ENCODE measurements at places on chromosomes 4 and X.

GRCh38 chrX:21717802-21718201, 40.1 kb downstream of the SMPX start:
- DNase-seq = no peak

GRCh38 chrX:12965131-12965940, 9.6 kb upstream of the TMSB4X start:
- DNase-seq = no peak

GRCh38 chrX:12210196-12210815, 72.0 kb downstream of the FRMPD4 start:
- peak; percentile 24 for DNase-seq

- no peak for DNase-seq
These were observed 32.5 kb downstream of the IDS start for GRCh38 chrX:149472625-149473024.

DNA sequence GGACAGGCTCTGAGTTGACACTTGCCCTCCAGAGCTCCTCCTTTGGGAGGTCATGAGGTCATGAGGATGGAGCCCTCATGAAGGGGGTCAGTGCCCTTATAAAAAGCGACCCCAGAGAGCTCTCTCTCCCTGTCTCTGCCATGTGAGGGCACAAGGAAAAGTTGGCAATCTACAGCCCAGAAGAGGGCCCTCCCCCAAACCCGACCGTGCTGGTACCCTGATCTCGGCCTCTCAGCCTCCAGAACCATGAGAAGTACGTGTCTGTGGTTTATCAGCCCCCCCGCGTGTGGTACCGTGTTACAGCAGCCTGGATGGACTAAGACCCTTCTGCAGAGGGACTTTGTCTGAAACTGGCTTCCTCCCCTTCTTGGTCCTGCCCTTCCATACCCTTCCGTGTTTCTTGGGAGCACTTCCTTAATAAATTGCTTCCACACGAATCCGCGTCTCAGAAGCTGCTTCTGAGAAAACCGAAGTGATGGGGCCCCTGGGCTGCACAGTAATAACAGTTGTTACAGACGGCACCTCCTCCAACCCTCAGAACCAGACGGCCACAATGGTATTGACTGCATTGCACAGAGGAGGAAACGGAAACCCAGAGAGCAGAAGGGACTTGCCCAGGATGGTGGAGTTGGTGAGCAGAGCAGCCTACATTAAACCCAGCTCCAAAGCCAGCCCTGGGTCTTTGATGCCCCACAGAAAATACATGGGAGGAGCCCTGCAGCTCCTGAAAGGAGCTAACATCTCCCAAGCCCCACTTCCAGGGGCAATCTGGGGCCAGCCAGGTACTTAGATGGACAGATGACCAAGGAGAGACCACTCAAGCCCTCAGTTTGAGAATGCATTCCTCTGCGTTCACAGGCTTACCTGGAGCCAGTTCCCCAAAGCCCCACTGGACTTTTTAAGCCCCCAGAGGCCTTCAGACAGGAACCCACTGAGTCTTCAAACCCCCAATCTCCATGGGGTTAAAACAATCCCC, 242.7 kb downstream of the BCOR start:
- DNase-seq = no peak

DNA sequence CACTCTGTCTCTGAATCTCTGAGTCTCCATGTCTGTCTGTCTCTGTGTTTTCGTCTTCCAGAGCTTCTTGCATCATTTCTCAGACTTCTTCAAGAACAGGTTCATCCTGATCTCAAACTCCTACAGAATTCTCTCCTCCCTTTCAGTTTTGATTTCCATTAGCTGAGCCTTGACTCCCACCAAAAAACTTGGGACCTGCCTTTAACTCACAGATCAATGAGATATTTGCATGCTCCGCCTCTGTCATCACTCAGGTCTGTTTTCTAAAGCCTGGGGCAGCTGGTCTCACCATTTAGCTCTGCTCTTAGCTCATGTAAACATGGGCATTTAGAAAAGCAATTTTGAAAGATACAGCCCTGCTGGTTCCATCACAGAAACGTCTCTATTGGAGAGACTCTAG, 8.6 kb downstream of the DAPP1 start:
- no peak for DNase-seq

DNA sequence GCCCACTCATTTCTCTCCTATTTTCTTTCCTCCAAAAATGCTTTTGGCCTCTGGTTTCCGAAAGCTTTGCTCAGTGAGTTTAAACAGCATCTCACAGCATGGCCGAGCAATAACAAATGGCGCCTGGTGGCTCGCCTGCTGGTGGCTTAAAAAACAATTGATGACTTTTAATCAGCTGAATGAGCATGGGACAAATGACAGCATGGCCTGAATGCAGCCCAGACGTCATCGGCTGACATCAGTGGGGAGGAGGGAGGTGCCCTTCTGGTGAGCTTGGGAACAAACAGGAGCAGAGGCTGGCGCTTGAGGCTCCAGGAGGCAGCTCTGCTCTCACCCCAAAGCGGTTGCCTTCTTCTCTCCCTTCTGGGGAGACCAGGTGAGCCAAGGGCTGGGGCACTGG, 286.4 kb downstream of the BCOR start:
- DNase-seq = no peak

GRCh38 chrX:11105080-11105479, 6.1 kb upstream of the HCCS start:
- DNase-seq = no peak

GRCh38 chr4:151990201-151990600, 229.4 kb upstream of the GATB start:
- DNase-seq = peak; percentile 78

GRCh38 chrX:103361798-103362197, 5.5 kb downstream of the TCEAL9 start:
- no peak for DNase-seq

- DNase-seq = peak; percentile 12
These were observed 30.6 kb upstream of the NSUN7 start for GRCh38 chr4:40719008-40719623.

- no peak for DNase-seq
These were observed 53.8 kb upstream of the TBC1D14 start for GRCh38 chr4:6855692-6856297.

DNA sequence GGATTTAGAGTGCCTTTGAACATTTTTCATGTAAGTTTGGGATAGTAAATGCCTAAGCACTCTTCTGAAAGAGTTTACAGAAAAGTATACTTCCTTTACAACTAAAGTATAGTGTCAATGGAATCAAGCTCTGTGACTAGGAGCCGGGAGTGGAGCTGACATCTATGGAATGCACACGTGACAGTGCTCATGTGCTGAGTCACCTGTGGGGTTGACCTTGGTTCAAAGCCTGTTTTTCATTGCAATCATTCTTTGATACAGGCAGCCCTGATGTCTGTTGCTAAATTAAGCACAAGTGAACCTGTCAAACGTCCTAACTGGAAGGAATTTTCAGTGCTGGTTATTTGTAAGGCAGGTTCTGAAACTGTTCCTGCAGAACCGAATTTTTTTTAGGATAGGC, 82.5 kb downstream of the GPAT3 start:
- DNase-seq = peak; percentile 54

- no peak for DNase-seq
These were observed 30.6 kb upstream of the GTPBP6 start for GRCh38 chrX:349196-349595.

DNA sequence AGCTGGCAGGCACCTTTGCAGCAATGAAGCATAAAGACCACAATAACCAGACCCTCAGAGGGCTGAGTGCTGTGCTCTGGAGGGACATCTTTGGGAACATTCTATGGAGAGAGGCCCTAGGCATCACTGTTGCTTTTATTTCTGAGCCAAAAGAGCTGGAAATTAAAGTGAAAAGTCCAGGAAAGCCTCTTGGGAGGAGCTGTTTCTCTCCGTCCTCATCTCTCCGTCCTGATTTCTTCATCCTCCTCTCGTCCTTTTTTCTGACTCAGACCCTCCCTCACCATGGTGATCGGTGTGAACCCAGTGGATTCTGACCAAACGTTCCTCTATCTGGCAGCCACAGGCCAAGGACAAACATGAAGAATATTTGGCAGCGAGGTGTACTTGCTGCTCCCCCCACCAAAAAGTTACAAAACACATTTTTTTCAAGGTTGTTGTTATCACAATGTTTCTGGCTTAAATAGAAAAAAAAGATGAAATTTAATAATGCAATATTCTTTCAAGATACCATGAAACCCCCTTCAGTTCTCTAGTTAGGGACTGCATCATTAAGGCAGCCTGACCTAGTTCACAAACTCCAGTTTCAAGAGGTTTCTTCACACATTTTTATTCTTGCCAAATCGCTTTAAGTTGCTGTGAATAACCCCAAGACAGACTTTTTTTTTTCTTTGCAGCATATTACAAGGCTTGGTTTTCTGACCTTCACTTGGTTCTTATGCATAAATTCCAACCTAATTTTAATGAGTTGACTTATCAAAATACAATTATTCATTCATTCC, 80.2 kb downstream of the SCD5 start:
- DNase-seq = no peak

- no peak for DNase-seq
These were observed 88.1 kb upstream of the ZNF81 start for GRCh38 chrX:47748576-47748975.

DNA sequence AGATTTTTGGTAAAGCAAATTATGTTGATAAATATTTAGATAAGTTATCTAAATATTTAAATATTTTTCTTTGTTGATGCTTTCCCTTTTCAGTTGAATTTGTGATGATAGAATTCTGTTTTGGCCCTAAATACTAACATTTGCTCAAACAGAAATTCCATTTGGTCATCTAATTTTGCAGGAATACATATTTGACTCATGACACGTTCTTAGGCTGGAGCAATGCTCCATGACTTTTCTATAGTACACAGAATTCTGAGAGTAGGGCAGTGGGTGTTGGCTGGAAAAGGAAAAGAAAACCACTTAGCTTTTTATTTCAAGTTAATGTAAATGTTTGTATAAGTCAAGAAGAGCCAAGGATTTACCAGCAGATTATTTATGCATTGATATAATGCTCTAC, 58.6 kb upstream of the GK2 start:
- no peak for DNase-seq

- no peak for DNase-seq
These were observed 28.0 kb downstream of the MGAT4D start for GRCh38 chr4:140469791-140470733.

DNA sequence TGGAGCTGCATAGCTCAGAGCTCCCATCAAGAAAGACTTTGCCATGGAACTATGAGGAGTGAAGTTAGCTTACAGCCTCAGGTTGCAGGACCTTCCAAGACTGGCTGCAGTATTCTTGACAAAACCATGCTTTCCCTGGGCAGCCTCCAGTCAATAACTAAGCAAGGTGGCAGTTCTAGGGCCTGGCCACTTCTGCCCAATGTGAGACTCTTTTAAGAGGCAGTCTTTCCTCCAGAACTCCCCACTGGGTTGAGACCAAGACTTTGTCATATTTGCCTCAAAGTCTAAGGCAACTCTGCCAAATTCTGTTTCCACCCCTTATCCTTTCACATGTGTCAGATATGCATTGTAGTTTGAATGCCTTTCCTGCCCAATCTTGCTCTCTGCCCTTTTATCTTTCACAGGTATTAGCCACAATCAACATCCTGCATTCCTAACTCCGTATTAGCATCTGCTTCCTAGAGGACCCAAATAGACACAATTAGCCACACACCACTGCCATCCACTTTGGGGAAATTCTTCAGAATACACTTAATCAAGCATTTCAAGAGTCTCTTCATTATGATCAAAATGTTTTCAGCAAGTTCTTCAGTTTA, 17.7 kb upstream of the SLC25A43 start:
- DNase-seq = no peak

- DNase-seq = no peak
These were observed 381.0 kb upstream of the TRAM1L1 start for GRCh38 chr4:117466388-117466787.

DNA sequence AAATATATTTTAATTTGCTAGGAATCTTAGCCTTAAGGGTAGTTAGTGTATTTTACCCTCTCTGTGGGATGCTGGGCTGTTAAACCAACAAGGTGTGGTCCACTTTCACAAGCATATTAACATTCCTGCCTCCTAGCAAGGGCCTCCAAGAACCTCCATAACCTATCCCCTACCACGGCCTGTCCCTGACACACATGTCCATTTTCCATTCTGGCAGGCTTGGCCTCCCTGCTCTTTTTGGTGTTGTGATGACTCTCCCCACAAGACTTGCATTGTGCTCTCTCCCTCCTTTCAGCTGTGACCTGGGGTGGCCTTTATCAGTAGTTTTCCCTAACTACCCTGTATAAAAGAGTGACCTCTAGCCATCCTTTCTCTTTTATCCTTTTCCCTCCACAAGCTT, 120.2 kb downstream of the KLHL8 start:
- DNase-seq = no peak

DNA sequence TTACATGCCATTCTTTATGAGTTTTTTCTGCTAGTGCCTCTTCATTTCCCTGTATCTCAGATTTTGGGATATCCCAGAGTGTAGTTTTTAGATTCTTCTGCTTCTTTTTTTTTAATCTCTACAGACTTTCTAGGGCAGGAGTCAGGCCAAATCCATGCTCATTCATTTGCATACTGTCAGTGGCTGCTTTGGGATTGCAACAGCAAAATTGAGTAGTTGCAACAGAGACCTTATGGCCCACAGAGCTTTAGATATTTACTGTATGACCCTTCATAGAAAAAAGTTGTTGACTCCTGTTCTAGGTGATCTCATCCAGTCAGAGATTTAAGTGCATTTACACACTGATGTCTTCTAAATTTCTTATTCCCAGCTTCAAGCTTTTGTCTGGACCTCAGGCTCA, 35.3 kb downstream of the ARFIP1 start:
- peak; percentile 10 for DNase-seq

DNA sequence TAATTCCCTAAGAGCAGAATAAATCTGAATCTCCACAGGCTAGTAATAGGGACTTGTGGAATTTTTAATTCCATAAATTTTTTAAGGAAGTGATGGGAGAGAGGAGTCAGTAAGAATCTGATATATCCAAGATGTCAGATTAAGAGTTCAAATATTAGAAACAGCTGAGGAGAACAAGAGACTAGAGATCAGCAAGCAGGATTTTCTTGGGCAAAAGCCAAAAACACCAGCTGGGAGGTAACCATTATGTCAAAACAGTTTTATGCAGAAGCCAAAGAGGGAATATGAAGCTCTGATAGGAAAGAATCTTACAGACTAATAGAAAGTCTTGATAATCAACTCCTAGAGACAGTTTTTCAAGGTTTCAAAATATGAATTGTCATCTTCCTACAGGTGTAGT, 72.2 kb upstream of the RBPJ start:
- no peak for DNase-seq

DNA sequence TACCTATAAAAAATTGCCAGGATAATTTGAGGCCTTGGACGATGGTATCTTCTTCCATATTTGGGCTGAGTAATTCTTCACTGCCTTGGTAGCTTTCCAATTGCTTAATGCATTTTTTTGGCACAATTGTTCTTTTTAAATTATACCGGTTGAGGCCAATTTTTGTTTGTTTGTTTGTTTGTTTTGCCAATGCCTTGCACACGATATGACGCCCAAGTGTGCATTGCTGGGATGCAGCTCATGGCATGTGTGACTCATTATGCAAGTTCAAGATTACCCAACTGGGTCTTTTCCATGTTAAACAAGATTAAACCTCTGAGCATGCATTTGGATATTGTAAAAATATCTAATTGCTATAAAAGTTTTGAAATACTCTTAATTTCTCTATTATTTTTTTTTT, 71.1 kb upstream of the KCNIP4 start:
- no peak for DNase-seq

- no peak for DNase-seq
These were observed 169.7 kb upstream of the SH3RF1 start for GRCh38 chr4:169440446-169440845.
